ENCODE measurements at places on chromosomes 12 and 14. TPM values are rescaled to one million over a fixed set of nuclear protein-coding genes. Genes with fewer than 3 reads are reported as not detected.

The CLEC14A gene
- total RNA-seq: not detected

DNA sequence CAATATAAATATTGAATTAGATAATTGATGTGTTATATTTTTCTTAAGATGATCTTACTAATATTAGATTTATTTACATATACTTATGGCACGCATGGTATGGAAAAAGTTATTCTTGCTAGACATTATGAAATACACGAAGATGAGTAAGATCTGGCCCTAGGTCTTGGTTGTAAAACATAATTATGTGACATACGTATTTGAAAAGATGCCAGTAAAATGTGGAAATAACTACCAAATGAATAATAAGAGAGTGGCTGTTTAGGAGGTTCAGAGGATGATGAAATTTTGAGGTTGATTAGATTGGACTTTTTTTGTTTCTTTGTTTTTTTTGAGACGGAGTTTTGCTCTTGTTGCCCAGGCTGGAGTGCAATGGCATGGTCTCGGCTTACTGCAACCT lies 41.3 kb downstream of the FANCM start:
- no peaks in the 10 kb centered on the region for H3K27me3 ChIP-seq
- no peaks in the 10 kb centered on the region for H3K36me3 ChIP-seq
- no peak overlapping the region for H3K27ac ChIP-seq
- no peak for DNase-seq
- no peaks in the 10 kb centered on the region for H3K4me1 ChIP-seq

DNA sequence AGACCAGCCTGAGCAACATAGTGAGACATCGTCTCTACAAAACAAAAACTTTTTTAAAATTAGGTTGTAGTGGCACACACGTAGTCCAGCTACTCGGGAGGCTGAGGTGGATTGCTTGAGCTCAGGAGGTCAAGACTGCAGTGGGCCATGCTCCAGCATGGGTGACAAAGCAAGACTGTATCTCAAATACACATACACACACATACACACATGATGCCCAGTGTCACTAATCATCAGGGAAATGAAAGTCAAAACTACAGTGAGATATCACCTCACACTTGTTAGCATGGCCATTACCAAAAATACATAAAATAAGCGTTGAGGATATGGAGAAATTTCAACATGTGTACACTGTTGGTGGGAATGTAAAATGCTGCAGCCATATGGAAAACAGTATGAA lies 33.2 kb upstream of the KICS2 start:
- H3K27ac ChIP-seq: no peak overlapping the region
- no peaks in the 10 kb centered on the region for H3K27me3 ChIP-seq
- no peaks in the 10 kb centered on the region for H3K36me3 ChIP-seq
- no peak for DNase-seq

DNA sequence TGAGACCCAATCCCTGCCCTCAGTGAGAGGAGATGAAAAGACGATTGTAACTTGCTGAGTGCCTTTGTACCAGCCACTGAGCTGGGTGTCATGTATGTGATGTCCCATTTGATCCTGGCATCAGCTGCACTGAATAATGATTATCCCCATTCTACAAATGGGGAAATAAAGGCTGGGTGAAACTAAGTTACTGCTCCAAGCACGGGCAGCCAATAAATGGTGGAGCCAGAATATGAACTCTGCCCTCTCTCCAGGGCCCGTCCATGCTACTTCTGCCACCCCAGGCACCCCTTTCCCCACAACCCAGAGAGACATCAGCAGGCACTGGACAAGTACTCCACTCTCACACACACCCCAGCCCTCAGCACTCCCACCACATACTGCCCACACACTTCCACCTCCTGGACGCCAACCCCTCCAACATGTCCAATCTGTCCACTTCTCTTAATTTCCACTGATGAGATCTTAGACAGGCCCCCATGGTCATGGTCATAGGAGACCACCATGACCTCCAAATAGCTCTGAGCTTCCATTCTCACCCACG lies 115.8 kb downstream of the DICER1 start:
- H3K27ac ChIP-seq: no peak overlapping the region
- no peaks in the 10 kb centered on the region for H3K36me3 ChIP-seq
- no peaks in the 10 kb centered on the region for H3K4me1 ChIP-seq
- DNase-seq: no peak
- H3K4me3 ChIP-seq: no peak overlapping the region

GRCh38 chr12:119804011-119804641 lies 73.0 kb downstream of the CIT start:
- H3K4me1 ChIP-seq: no peaks in the 10 kb centered on the region
- H3K36me3 ChIP-seq: peaks cover 9% of the 10 kb centered on the region
- no peaks in the 10 kb centered on the region for H3K27me3 ChIP-seq
- no peak overlapping the region for H3K27ac ChIP-seq
- no peak overlapping the region for H3K4me3 ChIP-seq
- no peak for DNase-seq
